Right cardiac atrium (tissue), 5 donors: ENCODE measurements at places on chromosomes 6 and 20.
A peak's percentile ranks its signal among the peaks of the same experiment; 100 is the strongest.

DNA sequence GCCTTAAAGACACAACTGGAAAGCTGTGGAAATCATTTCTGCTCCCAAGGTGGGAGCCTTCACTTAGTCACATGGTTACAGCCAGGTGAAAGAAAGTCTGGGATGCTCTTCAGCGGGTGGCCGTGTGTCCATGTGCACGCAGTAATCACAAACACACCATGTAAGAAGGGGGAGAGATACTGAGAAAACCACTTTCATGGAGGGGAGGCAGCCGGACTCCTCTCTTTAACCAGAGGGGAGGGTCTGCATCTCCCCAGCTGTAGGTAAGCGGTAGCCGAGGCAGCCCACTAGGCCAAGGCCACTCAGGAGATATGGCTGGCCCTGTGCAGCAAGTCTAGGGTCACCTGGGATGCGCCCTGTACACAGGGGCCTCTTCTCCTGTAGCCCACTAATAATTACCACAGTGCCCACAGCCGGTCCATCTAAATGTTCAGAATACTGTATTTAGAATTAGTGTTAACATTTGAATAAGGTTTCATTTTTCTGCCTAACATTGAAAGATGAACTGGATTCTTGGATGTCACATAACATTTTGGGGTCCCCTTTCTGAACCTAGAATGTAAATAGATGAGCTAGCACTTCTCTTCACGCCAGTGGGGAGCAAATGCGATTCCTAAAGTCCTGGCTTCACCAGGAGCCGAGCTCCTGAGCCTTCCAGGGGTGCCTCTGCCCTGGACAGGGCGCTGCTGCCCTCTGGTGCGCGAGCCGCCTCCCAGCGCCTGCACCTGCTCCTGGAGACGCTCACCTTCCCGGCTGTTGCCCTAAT lies 15.9 kb downstream of the GPR31 start:
- no peak for DNase-seq

DNA sequence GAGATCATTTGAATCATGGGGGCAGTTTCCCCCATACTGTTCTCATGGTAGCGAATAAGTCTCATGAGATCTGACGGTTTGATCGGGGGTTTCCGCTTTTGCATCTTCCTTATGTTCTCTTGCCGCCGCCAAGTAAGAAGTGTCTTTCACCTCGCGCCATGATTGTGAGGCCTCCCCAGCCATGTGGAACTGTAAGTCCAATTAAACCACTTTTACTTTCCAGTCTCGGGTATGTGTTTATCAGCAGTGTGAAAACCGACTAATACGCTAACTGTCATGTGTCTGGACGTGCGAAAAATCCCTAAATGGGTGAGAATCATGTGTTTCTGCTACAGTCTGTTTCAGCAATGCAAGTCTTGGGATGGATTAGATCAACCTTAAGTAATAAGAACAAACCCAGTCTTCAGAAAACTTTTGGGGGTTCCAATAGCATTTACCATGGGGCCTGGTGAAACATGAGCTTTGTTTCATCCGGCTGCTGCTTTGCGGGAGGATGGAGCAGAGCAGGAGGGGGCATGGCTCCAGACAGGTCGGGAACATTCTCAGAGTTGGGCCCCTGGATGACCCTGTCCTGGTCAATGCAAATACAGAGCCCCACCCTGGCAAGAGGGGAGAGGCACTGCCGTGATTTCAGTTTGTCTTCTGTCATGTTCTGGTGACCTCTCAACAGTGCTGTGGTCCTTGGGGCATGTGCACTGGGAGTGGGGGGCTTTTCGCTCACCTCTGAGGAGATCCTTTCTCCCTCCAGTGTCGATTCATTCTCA lies 41.5 kb downstream of the CTCFL start:
- DNase-seq = no peak

GRCh38 chr6:112232845-112233256 lies 21.5 kb downstream of the LAMA4 start:
- peak; percentile 77 for DNase-seq

- peak; percentile 44 for DNase-seq
These were observed 50.3 kb upstream of the GFRAL start for GRCh38 chr6:55276745-55277530.

- DNase-seq = no peak
These were observed 48.6 kb downstream of the TOMM6 start for GRCh38 chr6:41836022-41836659.

GRCh38 chr6:117076076-117076475 lies 189.3 kb upstream of the VGLL2 start:
- no peak for DNase-seq

DNA sequence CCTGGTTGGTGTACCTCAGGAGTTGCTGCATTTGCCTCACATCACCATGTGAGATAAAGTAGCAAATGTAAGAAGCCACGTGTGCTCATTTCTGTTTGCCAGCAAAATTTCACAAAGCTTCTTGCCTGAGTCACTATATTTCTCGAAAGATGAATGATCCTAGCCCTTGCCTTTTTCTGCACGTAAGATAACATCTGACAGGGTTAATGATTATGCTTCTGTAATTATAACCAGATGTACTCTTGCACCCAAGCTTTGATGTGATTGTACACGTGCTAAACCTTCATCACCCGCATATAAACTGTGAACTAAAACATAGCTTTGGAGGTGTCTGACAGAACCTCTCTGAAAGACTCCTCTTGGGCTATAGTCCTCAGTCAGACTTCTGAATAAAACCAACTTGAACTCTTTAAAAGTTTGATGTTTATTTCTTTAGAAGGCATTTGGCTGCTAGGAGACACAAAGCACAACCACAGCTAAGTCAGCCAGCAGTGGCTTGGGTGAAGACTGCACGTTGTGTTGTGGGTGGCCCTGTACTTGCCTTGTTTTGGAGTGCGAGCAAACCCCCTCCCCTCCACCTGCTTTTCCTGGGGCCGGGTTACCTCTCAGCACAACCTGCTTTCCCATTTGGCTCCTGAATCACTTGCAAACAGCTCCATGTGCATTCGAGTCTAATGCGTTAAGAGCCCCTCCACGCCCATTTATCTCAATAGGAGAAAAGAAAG lies 19.3 kb downstream of the PROKR2 start:
- no peak for DNase-seq

GRCh38 chr20:46752728-46753127 lies 43.3 kb downstream of the SLC2A10 start:
- DNase-seq = peak; percentile 49

GRCh38 chr6:159053781-159054398 lies 9.1 kb upstream of the TAGAP start:
- no peak for DNase-seq

DNA sequence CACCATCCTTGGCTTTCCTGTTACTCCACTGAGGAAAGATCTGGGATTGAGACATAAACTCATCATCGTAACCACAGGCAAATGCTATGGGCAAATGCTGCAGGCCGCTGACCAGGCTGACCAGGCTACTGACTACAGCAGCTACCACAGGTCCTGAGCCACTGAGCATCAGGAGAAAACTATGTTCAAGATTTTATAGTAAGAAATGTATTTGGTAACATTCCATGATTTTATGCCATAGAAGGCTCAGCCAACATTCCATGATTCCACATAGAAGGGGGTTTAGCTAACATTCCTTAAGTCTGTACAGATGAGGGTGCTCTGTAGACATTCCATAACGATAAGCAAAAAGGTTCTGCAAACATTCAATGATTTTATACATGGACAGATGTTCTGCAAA lies 16.1 kb upstream of the B4GALT5 start:
- no peak for DNase-seq

DNA sequence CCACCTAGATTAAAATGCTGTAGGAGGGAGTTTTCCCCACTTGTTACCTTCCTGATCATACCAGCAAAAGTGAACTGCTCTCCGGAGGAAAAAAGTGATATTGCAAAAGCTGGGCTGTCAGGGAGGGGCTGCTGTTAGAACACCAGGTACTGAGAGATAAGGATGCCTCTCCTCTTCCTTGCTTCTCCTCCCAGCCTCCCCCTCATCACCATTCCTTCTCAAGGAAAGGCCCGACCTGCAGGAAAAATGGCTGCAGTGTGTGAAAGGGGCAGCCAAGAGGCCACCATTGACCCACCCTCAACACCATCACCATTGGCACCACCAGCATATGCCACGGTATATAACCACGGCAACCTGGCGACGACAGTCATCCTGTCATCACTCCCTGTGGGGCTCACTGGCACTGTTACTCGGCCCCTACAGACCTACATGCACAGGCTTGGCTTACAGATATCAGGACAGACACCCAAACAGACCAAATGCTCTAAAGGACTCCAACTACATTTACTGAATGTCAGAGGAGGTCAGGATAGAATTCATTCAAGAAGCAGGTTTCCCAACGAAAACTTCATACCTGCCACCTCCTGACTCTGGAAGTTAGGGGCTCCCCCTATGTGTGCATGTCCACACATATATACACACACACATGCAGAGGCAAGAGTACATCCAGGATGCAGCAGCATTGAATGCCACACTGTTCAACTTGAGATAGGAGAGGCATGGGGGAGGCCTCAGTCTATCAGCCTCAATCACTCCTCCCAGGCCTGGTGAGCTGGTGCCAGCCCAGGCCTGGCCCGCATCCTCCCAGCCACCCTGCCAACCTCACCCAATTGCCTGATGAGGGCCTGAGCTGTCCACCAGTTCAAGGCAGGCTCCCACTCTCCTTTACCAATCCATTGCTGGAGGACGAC lies 13.9 kb upstream of the MDGA1 start:
- DNase-seq = no peak

- DNase-seq = peak; percentile 47
These were observed 108.4 kb downstream of the JAG1 start for GRCh38 chr20:10565191-10565921.

DNA sequence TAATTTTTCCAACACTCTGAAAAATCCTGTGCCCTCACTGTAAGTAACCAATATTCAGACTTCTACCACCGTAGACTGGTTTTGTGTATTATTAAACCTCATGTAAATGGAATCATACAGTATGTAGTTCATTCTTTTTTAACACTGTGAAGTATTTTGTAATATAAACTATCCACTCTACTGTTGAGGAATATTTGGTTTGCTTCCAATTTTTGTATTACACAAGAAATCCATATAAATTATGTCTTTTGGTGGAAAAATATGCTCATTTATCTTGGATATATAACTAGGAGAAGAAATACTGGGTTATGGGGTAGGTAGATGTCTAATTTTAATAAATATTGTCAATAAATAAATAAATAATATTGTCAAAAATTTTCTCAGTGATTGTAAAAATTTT lies 116.8 kb downstream of the CHD6 start:
- no peak for DNase-seq

- DNase-seq = peak; percentile 86
These were observed 9.2 kb downstream of the SLCO4A1 start for GRCh38 chr20:62651285-62652021.

DNA sequence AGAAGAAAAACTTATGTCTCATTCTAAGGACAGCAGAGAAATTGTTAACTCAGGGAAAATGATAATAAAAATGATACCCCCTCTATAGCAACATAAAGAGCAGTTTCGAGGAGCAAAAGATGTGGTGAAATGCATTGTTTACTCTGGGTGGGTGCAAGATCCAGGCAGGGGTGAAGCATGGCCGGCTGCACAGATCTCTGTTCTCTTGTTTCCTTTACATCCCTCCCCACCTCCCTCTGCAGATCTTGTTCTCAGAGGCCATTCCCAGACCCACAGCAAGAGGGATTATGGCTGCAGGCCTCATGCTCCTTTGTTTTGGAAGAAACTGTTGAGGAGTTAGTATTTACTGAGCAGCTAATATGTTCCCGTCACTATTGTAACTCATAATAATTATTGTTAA lies 1.8 kb downstream of the BTN3A1 start:
- DNase-seq = no peak

DNA sequence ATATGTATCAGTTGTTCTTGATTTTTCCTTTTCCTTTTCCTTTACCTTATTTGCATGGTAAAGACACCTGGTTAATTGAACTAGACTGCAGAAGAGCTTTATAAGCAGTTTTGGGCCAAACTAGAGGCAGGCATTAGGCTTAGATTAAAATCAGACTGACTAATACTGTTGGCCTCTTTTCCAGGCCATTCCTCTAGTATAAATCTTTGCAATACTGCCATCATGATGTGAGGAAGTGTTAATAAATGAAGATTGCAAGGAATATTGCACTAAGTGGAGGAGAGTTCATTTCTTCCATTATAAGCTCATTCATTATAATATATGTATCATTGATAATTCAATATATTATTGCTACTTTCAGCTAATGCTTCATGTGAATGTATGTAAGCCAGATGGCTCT lies 163.8 kb downstream of the MMUT start:
- no peak for DNase-seq

- peak; percentile 85 for DNase-seq
These were observed at the start of gene VWA7 for GRCh38 chr6:31776989-31777666. VWA7 (minus strand) TSS chr6:31777328; CDS start chr6:31776779, 549 bp downstream.
